ENCODE measurements at places on chromosomes 6 and 20. TPM values are rescaled to one million over a fixed set of nuclear protein-coding genes. Genes with fewer than 3 reads are reported as not detected.

The RPP21 gene
- total RNA-seq, result 64.3 TPM

The FARS2 gene
- 10.0 TPM for total RNA-seq

The CST5 gene
- not detected for total RNA-seq

The CCNC gene
- total RNA-seq, result 34.3 TPM

The FUT9 gene
- total RNA-seq, result not detected

The PROKR2 gene
- not detected for total RNA-seq

The WFDC10B gene
- total RNA-seq, result not detected

The OOEP gene
- not detected for total RNA-seq

The CALHM6 gene
- total RNA-seq, result not detected

The SLC17A2 gene
- not detected for total RNA-seq

All from A549 treated with GW870086 at 1 μM for 4 hours (cell line).